ENCODE measurements at places on chromosomes 2 and 18. TPM values are rescaled to one million over a fixed set of nuclear protein-coding genes. Genes with fewer than 3 reads are reported as not detected.

DNA sequence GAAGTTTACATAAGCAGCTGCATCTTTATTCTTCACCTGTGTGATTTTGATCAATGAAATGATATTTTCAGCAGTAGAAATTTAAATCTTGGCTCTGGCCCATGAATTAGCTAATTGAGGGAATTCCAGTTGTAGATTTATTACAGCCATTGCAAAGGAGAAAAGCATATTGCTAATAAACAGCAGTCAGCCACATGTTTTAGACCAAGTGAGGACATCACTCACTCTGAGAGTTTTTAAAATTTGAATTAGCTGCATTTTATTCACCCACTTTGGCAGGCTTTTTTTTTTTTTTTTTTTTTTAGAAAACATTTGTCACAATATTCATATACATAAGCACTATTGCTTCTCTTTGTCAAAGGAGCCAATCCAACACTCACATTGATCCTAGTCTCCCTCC, 479.4 kb upstream of the VRK2 start:
- DNase-seq = no peak

DNA sequence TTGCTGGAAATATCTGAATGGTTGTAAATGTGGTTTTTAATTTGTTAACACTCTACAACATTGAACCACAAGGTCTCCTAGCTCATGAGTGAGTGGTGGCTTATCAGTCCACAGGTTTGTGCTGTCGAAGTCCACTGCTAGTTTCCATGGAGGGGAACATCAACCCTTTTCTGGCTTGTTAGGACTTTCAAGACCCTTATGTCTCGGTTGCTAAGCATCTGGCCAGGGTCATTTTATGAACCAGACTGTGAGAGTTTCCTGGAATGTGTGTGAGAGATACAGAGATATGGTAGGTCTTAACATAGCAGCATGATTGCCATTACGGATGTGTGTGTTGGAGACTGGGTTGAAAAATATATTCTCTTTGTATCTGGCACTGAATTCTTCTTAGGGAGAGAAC, 36.9 kb downstream of the KCNE4 start:
- no peak for DNase-seq

- DNase-seq = no peak
These were observed 53.2 kb upstream of the MAPRE3 start for GRCh38 chr2:26917135-26917836.

GRCh38 chr2:222448748-222449181, 24.4 kb downstream of the SGPP2 start:
- DNase-seq = no peak

Gene MEIS1
- 18.0 TPM for total RNA-seq

GRCh38 chr2:225488743-225489142, 89.2 kb downstream of the NYAP2 start:
- DNase-seq = no peak

Gene RFX8
- total RNA-seq = 6.5 TPM

Gene HOXD12
- not detected for total RNA-seq

- DNase-seq = no peak
These were observed 64.1 kb downstream of the TANC1 start for GRCh38 chr2:159032580-159032979.

DNA sequence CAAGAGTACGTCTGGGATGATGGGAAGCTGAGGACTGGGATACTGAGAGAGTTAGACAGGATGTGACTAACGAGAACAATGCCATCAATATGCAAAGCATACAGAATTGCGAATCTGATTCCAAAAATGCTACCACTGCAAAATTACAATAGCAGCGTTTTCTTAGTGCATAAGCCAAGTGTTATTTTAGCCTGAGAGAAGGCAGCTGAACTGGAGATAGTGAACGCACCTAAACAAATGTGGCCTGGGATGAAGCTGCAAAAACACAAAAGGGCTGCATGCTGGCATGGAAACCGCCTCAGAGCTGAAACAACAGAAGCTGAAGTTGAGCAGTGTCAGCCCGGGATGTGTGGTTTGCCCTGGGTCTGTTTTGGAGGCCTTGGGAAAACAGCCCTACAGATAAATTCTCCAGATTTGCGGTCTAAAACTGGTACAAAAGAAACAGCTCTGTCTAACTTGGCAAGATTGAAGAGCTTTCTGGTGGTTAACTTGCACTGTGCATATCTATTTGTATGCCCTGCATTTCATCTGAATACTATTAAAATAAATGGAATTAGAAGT, 45.5 kb downstream of the LYPD6 start:
- no peak for DNase-seq

Gene KLHL29
- 31.7 TPM for total RNA-seq

DNA sequence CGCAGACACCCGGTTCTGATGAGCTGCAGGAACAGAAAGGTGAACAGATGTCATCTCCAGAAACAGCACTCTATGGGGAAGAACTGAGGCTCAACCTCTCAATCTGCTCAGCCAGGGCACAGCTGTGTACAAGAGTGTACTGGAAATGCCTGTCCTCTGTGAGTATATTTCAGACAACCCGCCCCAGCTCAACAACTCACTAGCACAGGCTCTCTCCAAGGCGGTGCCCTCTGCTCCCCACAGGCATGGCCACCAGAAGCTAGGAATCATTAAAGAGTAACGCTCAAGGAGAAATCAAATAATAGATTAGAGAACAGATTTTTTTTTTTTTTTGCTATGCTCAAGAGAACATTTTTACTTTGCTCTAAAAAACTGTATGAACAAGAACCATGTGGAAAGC, 43.8 kb downstream of the WDFY1 start:
- DNase-seq = no peak

Gene CYBRD1
- 280 TPM for total RNA-seq

- DNase-seq = no peak
These were observed 79.3 kb downstream of the BIRC6 start for GRCh38 chr2:32436150-32436549.

GRCh38 chr2:214031566-214031965, 379.3 kb upstream of the VWC2L start:
- no peak for DNase-seq

GRCh38 chr2:64879745-64880144, 109.5 kb upstream of the SLC1A4 start:
- no peak for DNase-seq

DNA sequence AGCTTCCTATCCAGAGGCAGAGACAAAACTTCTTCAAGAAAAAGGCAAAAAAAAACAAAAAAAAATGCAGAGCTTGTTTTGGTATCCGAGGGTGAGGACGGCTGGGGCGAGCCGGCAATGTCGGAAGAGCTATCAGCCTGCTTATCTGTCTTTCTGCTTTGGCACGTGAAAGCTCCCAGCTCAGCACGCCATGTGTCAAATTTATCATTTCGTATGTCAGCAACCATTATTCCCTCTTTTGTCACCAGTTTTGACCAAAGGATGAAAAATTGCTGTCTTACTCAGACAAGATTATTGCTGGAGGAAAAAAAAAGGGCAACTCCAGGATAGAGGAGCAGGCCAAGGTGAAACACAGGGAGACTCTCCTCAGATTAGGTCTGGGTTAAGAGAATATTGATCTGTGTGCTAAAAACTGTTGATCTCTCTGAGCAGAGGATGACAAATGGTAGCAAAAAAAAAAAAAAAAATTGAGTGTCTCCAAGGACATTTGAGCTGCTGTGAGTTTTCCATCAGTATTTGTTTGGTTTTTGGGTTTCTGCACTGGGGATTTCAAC, 532.0 kb upstream of the POU3F3 start:
- DNase-seq = no peak

- DNase-seq = no peak
These were observed 37.1 kb downstream of the ANKRD44 start for GRCh38 chr2:197273485-197273884.

Gene FLACC1
- 5.4 TPM for total RNA-seq

Gene GNLY
- 8.4 TPM for total RNA-seq

GRCh38 chr2:238087211-238087610, 12.9 kb upstream of the ESPNL start:
- peak; percentile 10 for DNase-seq

- no peak for DNase-seq
These were observed 23.5 kb downstream of the MBP start for GRCh38 chr18:77108821-77109647.

DNA sequence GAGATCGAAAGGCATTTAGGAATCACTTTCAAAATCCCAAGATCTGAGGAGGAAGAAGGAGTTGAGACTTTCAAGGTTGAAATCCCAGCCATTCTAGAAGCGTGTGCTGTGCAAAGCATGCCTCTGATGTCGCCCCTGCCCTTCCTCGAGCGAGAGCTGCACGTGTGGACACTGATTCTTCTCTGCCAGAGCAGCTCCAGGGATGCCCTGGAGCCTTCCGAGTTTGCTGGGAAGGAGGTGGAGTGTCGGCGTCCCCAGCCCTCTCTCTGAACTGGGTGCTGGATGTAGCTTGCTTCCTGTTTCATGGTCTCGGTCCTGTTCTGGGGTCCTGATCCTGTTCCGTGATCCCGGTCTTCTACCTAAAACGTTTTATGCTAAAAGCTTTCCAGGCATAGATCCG, 76.1 kb downstream of the TWIST2 start:
- peak; percentile 48 for DNase-seq

Gene C2orf72
- 2.7 TPM for total RNA-seq

Gene BMPR2
- 82.7 TPM for total RNA-seq

- DNase-seq = no peak
These were observed 18.9 kb upstream of the RBMS1 start for GRCh38 chr2:160512491-160512890.

DNA sequence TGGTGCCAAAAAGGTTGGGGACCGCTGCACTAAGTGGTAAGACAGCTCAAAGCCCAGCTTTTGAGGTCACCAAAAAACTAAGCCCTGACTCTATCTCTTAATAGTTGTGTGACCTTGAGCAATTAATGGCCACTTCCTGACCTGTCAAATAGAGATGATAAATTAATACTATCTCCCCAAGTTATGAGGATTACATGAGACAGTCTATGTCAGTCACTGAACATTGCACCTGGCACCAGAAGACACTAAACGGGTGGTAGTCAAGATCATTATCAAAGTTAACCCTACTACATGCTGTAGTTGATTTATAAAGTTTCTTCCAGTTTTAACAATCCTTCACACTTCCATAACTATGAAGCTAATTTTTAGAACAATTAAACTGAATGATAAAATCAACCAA, 36.5 kb downstream of the STPG4 start:
- DNase-seq = no peak

Gene SRD5A2
- total RNA-seq = not detected

Measured in sciatic nerve (tissue), 2 donors.